ENCODE measurements at places on chromosomes 2 and 18.

DNA sequence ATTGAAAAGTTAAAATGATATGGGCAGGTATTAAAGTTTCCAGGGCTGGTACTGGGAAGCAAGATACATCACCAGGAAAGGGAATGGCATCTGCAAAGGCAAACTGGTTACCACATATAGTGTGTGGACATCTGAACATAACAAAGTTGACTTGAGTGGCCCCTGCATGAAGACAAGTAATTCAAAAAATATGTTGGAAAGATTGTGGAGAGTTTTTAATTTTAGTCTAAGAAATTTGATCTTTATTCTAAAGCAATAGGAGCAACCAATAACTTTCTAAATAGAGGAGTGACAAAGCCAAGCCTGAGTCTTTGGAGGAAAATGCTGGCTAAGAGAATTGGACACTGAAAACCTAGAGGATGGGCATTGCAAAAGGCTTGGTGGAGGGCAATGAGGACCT, 278.2 kb downstream of the ALK start:
- no peak for DNase-seq

DNA sequence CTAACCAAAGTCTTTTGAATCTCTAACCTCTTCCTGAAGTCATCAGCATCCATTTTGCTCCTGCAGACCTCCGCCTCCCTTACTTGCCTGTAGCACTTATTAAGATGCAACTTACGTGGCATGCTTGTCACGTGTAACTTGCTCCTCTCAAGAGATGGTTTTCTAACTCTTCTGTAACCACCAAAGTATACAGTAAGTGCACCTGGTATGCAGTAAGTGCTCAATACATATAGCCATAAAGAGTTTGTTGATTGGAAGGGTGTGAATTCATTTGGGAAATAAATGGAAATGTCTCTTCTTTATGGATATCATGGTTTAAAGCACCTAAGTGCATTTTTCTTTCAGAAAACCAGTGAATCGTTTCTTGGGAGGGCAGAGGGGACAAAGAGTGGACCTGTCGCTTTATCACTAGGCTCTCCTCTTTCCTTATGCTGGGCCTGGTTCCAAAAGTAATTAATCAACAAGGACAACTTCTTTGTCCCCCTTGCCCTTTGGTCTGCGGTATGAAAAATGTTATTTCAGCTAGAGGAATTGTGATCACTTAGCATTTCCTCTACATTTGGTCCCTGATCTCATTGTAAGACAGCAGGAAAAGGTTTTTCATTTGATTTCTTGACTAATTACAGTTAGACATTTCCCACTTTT, 370.0 kb upstream of the SPRED2 start:
- no peak for DNase-seq

- no peak for DNase-seq
Measured at GRCh38 chr18:29002747-29003146, 825.8 kb upstream of the CDH2 start.

DNA sequence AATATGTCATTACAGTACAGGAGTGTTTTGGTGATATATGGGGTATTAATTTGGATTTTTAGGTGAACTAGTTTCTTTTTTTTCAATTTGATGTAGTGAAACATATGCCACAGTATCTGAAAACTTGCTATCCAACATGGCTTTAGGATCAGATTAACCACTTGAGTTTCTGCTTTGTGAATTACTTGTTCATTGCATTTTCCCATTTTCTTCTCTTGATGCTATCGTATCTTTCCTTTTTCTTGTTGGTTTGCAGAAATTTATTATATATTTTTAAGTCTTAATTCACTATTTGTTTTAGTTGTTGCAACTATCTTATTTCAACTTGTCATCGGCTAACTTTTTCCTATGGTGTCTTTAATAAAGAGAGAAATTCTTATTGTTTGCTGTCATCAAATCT, 8.8 kb downstream of the IL36A start:
- DNase-seq = no peak

DNA sequence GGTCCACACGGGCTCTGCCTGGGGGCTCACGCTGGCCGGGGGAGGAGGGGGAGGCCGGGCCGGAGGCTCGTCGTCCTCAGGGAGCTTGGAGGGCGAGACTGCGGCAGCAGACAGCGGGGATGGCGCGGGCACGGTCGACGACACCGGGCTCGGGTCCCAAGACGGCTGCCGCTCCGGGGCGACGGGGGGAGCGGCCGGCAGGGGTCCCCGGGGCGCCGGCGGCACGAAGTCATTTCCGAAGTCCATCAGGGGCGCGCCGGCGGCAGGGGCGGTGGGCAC, 491 bp downstream of the RTN4 start:
- DNase-seq = no peak

DNA sequence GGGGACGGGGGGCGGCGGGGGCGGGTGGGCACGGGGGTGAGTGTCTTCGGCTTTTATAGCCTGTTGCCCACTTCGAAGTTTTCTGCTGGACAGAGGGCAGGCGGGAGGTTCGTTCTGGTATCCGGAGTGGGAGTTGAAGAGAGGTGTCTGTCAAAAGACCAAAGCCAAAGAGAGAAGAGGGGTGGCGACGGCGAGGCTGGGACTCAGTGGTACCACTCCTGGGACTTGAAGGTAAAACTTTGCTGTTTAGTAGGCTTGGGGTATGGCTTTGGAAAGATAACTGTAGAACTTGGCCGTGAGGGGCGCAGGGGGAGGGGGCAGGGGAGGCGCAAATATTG, 215.8 kb upstream of the DTNA start:
- no peak for DNase-seq

DNA sequence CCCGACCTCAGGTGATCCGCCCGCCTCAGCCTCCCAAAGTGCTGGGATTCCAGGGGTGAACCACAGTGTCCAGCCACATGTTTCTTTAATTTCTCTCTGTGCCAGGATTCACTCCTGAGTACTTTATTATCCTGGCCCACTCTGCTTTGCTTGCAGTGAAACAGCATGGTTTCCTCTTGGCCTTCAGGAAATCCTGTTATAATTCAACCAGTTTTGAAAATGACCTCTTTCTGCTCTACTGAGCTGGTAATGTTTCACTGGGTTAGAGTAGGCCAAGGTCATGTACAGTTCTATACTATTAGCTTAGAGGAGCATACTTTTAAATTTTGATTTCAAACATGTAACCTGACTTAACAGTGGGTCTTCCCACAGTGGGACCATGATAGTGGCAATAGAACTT, 90.6 kb upstream of the PELI1 start:
- no peak for DNase-seq

GRCh38 chr2:60438131-60438530, 115.3 kb downstream of the BCL11A start:
- DNase-seq = no peak

- DNase-seq = peak; percentile 9
Measured at GRCh38 chr2:234291765-234292204, 205.1 kb downstream of the ARL4C start.

GRCh38 chr2:70340761-70341476, 39.1 kb upstream of the FAM136A start:
- no peak for DNase-seq

DNA sequence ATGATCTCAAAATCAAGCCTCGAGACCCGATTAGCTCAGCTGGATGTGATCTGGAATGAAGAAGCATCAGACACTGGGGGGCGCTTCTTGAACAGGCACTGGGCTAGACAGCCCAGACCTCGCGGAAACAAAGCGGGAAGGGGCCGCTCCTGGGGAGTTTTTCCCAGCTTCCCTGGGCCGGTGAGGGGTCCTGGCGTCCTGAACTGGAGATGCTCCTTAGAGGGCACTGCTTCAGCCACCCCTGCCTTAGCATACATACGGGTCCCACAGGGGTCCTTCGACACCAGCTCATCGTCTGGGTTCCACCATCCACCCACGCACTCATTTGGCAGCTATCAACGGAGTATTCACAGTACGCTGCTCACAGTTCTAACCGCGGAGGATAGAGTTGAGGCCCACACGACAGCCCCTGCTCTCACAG, 146.7 kb downstream of the TSN start:
- no peak for DNase-seq

DNA sequence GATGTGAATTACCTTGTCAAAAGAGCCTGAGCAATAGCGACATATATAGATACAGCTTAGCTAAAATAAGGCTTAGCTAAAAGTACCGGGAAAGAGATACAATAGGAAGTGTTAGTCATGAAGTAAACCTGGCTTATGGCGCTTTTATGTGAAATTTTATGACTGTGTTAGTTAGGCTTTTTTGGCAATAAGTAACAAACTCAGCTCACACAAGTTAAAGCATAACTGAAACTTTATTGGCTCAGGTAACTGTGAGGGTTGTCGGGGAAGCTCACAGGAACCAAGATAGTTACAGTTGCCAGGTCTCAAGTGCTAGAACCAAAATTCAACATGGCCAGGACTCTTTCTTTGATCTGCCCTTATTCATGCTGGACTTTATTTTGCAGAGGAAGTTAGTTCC, 925.0 kb upstream of the GYPC start:
- no peak for DNase-seq

GRCh38 chr2:96153991-96154431, 8.8 kb upstream of the DUSP2 start:
- DNase-seq = no peak

- DNase-seq = no peak
Measured at GRCh38 chr18:39225373-39225772, 1659.8 kb upstream of the CELF4 start.

- no peak for DNase-seq
Measured at GRCh38 chr2:71261534-71261933, 34.6 kb upstream of the PAIP2B start.

- no peak for DNase-seq
Measured at GRCh38 chr2:204135752-204136151, 199.2 kb downstream of the ICOS start.

- DNase-seq = no peak
Measured at GRCh38 chr2:152462779-152463178, 127.8 kb downstream of the FMNL2 start.
